Head of caudate nucleus (tissue), 42 donors: ENCODE measurements at places on chromosomes 1 and 21.

DNA sequence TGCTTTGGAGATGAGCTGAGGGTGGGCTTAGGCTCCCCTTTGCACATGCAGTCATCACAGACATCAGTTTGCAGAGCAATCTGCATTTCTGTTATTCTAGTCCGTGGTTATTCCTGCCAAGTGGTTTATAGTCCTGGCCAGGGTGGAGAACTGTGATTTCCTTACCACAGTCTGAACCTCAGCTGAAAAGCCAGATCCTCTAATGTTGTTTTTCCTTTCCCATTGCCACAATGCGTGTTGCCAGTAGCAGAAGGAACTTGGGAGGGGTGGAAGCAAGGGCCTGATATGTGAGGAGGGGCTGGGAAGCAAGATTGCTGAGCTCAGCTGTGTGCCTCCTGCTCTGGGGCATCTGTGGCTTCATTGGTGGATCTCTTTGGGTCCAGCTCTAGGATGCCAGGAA, 18.0 kb upstream of the ST3GAL3 start:
- no peak for DNase-seq

- DNase-seq = no peak
Measured at GRCh38 chr1:234504969-234505768, 26.2 kb upstream of the TARBP1 start.

DNA sequence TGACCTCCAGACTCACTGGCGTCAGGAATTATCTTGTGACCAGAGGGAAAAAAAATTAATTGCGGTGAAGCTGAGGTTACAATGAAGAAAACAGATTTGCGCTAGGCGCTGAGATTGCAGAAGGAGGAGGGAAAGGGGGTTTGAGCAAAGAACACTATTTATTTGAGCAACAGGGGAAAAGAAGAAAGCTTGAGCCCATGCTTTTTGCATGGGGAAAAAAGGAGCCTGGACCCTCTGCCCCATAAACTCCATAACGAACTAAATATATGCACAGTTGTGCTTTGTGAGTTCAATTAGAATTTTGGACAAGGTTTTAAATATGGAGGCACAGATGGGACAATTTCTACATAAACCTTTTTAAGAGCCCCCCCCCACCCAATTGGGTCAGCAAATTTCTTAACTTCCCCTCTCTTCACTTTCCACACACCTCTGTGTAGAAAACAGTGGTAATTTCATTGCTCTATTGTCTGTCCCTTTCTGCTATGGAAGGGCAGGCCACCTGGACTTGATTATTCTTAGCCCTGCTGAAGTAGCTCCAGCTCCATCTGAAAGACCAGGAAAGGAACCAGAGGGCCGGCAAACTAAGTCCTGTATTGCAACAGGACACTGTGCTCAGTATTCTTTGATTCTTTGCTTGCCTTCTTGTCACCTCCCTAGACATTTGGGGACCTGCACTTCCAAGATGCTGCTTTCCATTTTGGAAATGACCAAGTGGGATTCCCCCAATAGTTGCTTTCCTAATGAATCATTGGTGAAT, 862 bp upstream of the ID3 start:
- DNase-seq = no peak

DNA sequence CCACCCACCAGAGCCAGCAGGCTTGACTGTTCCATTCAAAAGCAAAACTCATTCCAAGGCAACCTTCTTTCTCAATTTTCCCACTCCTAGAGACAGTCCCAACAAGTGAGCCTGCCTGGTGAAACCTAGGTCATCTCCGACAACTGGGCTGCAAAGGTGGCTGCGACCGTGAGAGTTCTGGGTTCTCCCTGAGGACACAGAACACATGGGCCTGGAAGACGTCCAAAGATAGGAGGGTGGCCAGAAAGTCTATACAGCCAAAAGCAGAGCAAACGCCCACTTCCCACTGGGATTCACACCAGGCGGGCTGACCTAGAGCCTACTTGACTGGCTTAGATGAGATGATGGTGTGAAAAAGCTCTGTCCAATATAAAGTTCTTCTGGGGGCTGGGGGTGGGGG, 90.2 kb upstream of the GRIK3 start:
- no peak for DNase-seq

- peak; percentile 85 for DNase-seq
Measured at GRCh38 chr1:110053552-110054428, 16.7 kb downstream of the ALX3 start.

DNA sequence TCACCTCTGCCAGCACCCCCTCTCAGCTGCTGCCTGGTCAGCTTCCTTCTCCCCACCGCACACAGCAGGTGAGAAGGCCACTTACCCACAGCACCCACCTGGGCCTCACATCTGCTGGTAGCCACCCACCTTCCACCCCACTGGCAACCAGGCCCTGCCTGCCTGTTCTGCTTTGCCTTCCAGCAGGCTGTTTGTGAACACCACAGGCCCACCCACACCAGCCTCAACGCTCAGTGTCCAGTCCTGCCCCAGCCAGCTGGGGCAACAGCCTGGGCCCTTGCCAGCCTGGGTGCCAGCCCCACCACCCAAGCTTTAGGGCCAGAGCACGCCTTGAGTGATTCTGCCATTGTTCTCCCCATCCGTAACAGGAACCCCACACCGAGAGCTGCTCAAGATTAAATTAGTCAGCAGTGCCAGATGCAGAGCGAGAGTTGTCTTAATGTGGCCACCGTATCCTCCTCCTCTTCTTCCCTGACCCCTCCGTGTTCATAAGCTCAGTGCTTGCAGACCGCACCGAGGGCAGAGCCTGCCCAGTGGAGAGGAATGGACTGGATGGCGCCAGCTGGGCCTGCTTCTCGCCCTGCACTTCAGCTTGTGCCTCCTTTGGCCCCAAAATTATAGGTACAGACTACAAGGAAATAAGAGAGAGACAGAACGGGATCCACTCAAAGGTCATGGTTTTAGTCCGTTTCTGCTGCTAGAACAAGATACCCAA, 120.3 kb upstream of the COL6A1 start:
- DNase-seq = no peak

GRCh38 chr1:31798433-31799195, 17.2 kb downstream of the SPOCD1 start:
- peak; percentile 24 for DNase-seq
